Stimulated activated CD8-positive, alpha-beta memory T cell treated with anti-CD3 and anti-CD28 coated beads, Interleukin-2, amount 100 ng/mL, for 48 hours (primary cell): ENCODE measurements at places on chromosomes 6 and 20.

GRCh38 chr6:100968949-100969348, 87.8 kb upstream of the ASCC3 start:
- no peak for DNase-seq

- no peak for DNase-seq
These were observed 42.9 kb downstream of the UQCC1 start for GRCh38 chr20:35368666-35369423.

DNA sequence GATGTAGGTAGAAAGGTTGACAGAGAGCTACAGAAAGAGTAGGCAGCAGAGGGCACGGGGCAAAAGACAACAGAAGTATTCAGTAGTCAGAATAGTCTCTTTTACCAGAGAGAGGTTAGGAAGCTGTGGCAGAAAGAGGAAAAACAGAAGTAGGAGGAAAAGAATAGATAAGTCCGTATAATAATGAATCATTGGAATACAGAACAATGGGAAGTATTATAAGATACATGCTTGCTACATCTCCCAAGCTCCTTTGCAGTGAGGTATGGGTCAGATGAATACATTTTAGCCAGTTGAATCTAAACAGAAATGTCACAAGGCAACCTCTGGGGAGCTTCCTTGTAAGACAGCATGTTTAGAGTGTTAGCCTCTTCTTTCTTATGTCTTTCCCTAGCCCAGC, 570.5 kb upstream of the CITED2 start:
- DNase-seq, result no peak

- no peak for DNase-seq
These were observed 19.8 kb upstream of the AAR2 start for GRCh38 chr20:36216314-36217025.

DNA sequence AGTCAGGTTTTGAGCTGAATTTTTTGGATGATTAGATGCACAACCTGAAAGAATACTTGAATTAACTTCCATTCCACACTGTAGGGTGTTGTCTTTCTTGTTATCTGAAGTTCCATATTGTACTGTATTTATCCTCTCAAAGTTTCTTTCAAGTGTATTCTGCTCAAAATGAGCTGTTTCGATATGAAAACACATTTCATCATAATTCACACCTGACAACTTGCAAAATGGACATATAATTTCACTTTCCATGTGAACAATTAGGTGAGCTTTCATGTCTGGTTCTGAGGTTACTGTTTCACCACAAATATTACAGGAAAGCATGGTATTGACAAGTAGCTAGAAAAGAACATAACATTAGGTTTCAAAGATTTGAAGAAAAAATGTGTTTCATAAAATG, 1.7 kb downstream of the ZUP1 start:
- DNase-seq, result no peak

DNA sequence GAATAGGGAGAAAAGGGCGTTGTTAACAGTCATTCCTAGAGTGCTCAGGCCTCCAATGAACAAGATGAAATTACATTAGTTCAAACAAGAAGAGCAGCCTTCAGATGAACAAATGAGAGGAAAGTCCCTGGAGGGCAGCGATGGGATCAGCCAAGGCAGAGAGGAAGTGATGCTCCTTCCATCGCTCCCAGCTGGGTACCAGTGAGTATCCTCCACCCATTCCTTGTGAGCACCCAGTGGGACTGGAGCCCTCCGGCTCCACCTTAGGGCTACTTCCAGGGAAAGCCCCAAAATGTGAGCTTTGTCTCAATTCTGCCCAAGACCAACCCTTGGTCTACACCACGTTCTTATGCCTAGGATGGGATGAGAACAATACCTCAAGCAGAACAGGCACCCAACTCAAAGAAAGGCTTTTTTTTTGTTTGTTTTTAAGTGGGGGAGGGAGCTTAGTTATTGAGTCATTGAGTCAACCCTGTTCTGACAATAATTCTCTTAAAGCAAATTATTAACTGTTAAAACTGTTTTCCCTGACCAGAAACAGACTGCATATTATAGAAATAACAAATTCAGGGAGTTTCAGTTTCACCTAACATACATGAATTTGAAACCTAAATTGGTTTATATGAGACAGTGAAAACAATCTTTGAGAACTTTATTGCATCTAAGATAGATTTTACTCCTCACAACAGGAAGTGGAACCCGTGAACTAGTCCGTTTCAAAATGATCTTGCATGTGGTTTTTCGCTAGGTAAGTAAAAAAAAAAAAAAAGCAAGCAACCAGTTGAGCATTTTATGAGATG, 106.9 kb downstream of the IPCEF1 start:
- no peak for DNase-seq

DNA sequence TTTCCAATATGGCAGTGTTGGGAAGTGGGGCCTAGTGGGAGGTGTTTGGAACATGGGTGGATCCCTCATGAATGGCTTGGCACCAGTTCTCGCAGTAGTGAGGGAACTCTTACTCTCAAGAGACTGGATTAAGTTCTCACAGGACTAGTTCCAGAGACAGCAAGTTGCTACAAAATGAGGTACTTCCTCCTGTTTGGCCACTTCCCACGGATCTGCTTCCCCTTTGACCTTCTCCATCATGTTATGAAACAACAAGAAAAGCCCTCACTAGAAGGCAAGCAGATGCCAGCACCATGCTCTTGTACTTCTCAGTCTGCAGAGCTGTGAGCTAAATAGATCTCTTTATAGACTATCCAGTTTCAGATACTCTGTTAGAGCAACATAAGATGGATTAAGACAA, 3.1 kb downstream of the RSPH3 start:
- no peak for DNase-seq

GRCh38 chr6:104941729-104942091, 15.2 kb upstream of the LIN28B start:
- no peak for DNase-seq

DNA sequence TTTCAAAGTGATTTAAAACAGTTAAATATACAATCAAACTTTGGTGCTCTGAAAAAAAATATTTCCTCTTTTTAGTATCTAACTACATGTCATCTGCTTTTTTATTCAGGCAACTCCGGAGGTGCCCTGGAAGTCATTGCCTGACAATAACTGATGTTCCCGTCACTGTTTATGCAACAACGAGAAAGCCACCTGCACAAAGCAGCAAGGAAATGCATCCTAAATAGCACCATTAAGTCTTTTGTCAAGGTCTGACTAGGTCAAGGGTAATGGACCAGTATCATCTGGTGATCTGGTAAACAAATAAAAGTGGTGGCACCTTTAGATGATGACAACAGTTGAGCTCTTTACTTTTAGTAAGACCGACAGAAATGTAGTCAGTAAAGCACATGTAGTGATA, 13.2 kb downstream of the FAM229B start:
- DNase-seq, result no peak

- no peak for DNase-seq
These were observed 1.9 kb upstream of the EBF4 start for GRCh38 chr20:2690718-2691117.

- DNase-seq, result no peak
These were observed 19.5 kb downstream of the ANKRD60 start for GRCh38 chr20:58208944-58209343.

DNA sequence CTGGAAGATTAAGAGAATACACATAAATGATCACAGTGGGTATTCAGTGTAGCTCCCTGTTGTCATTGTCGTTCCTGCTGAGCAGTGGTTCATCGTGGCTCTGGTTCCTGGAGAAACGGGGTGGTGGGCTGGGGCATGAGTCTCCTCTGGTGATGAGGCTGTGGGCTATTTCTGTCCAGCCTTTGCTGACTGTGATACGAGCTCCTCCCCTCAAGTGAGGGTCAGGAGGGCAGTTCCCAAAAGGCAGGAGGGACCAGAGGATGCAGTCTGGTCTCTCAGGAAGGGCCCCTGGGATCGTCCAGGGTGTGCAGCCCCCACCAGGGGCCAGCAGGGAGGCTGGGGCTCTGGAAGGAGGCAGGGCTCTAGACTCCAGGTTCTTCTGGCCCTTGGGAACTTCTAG, 31.1 kb upstream of the DLGAP4 start:
- DNase-seq, result no peak

GRCh38 chr6:1079525-1079924, 232.4 kb upstream of the FOXQ1 start:
- DNase-seq, result no peak

- no peak for DNase-seq
These were observed 150.8 kb downstream of the COL21A1 start for GRCh38 chr6:56096541-56096940.

DNA sequence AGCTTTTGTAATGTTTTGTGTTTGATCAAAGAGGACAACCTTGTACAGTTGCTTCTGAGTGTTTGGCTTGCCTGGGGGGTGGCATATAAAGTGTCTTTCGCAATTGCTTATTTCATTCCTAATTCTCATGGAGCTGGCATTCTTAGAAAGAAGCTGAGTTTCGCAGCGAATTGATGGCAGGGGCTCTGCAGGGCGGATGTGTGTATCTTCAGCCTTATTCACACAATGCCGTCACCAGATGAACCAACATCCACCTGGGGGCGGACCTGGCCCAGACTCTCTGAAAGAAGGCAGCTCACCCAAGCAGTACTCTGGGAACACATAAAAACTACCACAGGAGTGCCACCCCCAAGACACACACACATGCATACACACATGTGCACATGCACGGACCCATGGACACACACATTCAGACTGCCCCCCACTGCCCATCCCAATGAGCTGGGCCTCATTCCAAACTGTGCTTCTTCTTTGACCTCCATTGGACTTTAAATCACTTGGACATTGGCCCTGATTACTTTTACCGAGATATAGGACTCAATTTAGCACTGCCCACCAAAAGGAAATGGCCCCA, 55.4 kb upstream of the FOXQ1 start:
- DNase-seq, result no peak

DNA sequence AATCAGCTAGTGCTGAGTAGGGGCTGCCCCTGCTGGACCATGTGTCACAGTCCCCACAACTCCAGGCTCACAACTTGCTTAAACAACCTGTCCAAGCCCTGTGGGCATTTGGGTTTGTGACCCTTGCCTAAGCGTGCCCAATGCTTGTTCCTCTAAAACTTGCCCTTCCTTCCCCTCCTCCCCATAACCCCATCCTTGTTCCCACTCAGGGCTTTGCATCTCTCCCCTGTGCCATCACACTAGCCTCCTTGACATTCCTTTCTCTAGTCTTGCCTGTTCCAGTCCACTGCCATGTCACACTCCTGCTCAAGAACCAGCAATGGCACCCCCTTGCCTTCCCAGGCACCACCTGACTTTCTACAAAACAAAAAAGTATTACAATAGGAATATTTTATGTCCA, 2.3 kb upstream of the DLGAP4 start:
- no peak for DNase-seq

DNA sequence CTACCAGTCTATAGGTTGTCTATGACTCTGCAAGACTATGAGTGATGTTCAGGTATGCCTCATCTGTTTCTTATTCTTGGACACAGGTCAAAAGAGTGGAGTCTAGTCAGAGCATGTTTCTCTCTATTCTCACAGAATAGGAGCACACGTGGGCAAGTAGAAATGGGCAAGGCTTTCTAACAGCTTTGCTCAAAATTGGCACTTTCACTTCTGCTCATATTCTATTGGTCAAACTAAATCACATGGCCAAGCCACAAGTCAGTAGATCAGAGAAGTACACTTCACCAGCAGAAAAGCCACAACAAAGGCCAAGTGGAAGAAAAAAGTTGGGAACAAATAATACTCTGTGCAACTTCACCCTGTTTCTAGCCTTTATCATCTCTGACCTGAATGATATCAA, 354.5 kb upstream of the SYNCRIP start:
- no peak for DNase-seq

DNA sequence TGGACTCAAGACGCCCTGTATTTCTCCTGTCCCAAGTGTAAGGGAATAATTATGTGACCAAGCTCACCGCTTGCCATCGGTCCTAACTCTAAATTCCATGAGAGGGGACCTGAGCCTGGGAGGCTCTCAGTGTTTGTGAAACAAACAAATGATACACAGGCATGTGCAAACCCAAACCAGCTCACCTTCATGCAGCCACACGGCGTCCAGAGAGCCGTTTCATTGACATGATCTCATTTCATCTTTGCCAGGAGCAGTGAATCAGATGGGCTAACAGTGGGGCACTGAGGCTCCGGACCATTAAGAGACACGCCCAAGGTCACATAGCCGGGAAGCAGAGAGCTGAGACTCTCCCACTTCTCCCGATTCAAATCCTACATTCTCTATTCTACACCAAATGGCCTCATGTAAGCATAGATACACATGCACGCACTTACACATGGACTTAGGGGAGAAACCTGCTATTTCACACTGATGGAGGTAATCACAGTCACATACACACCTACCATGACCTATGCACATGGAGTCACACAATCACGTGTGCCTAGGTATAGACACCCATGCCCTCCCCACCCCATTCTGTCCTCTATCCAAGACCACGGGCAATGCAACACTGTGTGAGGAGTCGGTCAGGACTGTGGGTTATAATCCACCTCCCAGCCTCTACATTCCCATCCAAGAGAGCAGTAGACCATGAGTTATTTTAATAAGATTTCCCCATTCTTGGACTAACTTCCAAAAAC, 1.1 kb downstream of the BNIP5 start:
- no peak for DNase-seq

DNA sequence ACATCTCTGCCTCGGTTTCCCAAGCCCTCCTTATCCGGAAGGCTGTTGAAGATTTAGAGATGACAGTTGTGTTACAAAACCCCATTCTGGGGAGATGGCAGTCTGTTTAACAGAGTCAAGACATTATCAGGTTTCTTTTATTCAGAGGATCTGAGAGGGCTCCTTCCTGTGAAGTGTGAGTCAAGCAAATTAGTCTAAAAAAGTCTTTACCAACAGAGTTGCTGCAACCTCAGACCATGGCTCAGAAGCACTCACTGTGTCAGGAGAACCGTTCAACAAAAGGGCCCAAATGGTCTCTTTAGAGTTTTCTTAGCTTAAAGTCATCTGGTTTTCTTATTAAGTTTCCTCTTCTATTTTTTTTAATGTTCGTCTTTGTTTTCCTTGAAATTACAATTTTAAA, 717.8 kb downstream of the EPM2A start:
- DNase-seq, result no peak

GRCh38 chr6:119036081-119036480, 42.4 kb downstream of the FAM184A start:
- DNase-seq, result no peak

- DNase-seq, result no peak
These were observed 145.9 kb upstream of the FBXL4 start for GRCh38 chr6:99093456-99094190.

- no peak for DNase-seq
These were observed at the start of gene C20orf141 for GRCh38 chr20:2814587-2815051. Gene C20orf141, plus strand, starts transcription at chr20:2814987. Its CDS starts 198 bp downstream, at chr20:2815185.

DNA sequence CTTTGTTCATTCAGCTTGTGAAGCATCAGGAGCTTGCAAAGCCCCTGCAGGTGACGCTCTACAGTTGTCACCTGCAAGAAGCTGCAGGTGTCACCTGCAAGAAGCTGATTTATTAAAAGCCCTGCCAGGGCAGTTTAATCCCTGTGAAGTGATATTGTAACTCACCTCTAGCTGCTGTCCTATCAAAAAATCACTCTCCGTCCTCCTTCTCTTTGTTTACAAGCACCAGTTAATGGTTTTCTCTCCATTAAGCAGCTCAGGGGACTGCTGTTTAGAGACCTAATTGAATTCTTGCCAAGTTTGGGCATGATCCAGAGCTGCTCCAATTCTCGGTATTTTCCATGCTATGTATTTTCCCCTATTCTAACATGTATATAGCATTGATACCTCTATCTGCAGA, 345.9 kb downstream of the ARHGAP18 start:
- DNase-seq, result no peak

GRCh38 chr6:35594503-35595186, 81.9 kb upstream of the TULP1 start:
- no peak for DNase-seq
